Peyer's patch (tissue), 4 donors: ENCODE measurements at places on chromosomes 7 and 10.

- DNase-seq, result no peak
These were observed 5.2 kb downstream of the GIMAP5 start for GRCh38 chr7:150742286-150742968.

DNA sequence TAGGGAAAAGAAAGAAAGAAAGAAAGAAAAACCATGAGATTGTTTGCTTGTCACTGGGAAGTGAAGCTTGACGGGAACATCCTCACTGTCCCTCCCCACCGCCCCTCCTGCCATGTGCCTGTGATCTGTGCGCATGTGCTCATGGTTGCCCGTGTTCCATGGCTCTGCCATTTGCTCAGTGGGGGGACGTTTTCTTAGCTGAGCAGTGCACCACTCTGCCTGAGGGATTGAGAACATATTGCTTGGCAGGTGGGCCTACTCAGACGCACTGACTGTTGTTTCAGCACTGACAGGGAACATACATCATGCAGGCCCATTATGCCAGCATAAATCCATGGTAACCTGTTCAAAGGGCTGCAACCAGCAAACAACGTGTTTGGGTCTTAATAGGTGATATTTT, 747.9 kb upstream of the GALNT17 start:
- DNase-seq, result no peak

DNA sequence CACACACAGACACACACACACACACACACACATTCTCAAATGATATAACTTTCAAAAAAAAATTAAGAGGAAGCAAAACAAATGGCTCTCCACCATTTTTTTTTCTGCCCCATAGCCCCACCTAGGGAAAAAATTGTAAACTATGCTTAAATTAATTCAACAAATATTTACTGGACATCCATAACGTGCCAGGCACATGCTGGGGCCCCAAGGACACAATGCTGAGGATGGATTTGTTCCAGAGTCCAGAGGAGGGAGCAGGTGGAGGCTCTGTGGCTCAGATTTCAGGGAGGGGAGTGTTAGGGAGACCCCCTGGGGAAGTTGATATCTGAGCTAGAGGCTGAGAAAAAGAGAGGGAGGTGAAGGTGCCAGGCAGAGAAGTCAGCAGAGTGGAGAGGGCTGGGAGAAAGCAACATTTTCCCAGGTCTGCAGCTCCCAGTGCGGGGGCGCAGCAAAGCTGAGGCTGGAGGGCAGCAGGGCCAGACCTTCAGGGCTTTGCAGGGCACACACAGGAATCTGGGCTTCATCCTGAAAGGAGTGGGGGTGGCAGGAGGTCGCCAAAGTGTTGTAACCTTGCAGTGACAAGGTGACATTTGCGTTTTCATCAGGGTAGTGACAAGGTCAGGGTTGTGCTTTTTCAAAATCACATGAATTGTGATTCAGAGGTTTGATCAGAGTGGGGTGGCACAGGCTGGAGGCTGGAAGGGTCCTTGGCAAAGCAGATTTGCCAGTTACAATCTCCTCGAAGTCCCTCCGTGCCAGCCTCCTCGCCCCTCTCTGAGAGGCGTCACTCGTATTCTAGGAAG, 261.6 kb downstream of the WDR11 start:
- no peak for DNase-seq

GRCh38 chr7:45599851-45600706, 25.9 kb downstream of the ADCY1 start:
- DNase-seq, result no peak

DNA sequence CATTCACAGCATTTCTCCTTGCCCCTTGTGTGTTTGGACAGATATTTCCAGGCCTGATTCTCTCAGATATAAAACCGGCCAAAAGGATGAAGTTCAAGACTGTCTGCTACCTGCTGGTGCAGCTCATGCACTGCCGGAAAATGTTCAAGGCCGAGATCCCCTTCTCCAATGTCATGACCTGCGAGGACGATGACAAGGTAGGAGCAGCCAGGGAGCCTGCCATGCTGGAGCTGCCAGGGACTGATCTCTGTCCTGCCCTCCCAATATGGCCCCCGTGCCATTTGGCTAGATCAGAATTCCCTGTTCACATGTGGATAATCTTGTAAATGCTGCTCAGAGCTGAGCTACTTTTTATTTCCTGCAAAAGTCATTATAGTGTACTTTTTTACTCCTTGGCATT, 87.8 kb downstream of the ADCY1 start:
- DNase-seq, result peak; percentile 28

GRCh38 chr7:106166651-106167342, 54.7 kb upstream of the SYPL1 start:
- DNase-seq, result no peak

DNA sequence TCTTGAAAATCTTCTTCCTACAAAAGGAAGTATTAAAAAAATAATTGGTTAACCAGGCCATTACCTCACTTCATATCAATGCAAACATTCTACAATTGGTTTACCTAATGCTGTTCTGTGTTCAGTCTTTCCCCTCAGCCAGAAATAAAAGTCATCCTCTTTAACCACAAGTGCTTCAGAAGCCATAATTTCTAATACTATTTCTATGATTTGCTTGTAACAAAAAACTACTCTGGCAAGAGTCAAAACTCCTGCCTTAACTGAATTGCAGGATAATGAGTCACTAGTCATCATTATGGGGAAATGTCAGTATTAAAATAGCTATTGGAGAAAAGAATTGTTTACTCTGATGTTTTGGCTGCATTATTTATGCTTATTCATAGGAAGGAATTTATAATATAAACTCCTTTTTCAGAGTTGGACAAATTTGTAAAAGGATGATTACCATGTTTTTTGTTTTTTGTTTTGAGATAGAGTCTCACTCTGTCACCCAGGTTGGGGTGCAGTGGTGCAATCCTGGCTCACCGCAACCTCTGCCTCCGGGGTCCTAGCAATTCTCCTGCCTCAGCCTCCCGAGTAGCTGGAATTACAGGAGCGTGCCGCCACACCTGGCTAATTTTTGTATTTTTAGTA, 55.5 kb upstream of the ODAD2 start:
- no peak for DNase-seq

- DNase-seq, result no peak
These were observed 167.9 kb downstream of the FRMD4A start for GRCh38 chr10:14162629-14163344.

- DNase-seq, result no peak
These were observed 455.8 kb downstream of the TFEC start for GRCh38 chr7:115574681-115575291.

- DNase-seq, result no peak
These were observed 15.3 kb upstream of the ASB4 start for GRCh38 chr7:95470452-95470851.

DNA sequence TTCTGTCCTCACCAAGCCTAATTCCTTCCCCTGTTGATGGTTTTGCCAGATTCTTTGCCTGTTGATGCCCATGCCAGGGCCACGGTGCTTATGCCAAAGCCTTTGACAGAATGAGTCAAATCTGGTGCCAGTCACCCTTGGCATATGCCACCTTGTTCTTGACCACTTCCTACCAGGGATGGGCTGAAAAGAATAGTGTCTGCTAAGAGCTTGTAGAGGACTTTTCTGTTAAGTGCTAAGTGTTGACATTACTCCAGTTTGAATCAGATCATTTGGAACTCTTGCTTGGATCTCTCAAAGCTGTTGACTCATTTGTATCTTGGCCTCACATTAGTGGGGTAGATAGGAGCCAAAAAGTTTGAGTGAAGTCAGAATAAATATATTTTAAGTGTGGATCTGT, 661.2 kb downstream of the AUTS2 start:
- DNase-seq, result no peak

- DNase-seq, result no peak
These were observed 293.6 kb downstream of the DNAJB6 start for GRCh38 chr7:157630301-157630853.

DNA sequence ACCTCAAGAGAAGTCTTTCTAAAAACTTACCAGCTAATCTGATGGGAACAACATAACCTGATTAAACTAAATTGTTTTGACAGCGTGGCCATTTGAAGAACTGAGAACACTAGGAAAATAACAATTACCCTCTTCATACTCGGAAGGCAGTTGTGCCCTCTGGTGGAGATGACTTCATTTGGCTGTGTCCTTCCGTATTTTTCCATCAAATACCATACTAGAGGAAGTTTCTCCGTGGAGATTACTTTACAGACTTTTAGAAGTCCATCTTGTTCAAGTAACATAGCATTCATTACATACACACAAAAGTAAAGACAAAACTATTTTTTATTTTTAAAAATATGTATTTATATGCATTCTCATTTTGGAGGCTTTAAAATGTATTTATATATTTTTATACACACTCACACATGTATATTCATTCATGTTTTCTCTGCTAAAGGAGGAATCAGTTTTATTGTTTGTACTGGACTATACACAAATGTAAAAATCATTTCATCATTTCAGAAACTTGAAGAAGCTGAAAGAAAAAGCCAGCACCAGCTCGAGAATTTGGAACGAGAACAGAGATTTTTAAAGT, 25.2 kb downstream of the SMNDC1 start:
- peak; percentile 40 for DNase-seq

DNA sequence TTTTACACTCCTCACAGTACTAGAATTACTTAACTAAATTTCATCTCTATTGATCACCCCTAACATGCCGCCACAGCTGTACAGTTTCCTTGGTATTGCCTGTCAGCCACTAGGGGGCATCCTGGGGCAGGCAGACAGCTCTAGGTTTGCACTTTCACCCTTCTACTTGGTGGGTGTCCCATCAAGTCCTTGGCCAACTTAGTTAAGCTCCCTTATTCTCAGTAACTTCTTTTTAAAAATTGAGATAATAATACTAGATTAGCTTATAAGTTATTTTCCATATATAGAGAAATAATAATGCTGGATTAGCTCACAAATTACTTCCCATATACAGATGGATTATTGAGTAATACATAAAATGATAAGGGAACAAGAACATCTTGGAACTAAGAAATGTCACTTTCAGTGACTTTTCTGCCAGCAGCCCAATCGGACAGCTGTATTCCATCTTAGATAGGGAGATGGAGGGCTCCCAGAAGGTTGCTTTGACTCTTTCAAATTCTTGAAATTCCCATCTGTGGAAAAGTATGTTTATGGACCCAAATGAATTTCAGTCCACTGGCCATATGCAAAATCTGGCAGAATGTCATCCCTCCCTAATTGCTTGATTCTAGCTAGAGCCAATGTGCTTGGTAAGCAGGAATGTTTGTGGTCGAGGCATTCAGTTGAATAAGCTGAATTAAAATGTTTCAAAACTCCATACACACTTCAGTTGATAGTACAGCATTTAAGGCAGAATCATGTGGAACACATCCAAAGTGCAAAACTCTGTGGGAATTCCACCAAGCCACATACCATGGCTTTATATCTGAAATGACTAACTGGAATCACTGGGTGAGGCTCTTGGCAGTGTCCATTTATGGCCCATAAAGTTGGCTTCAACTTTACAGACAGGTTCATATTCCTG, 309.7 kb downstream of the CSTF2T start:
- DNase-seq, result no peak

- DNase-seq, result no peak
These were observed 435.2 kb upstream of the ETV1 start for GRCh38 chr7:14424675-14425074.

GRCh38 chr10:74151879-74152722, 1.1 kb downstream of the ADK start:
- DNase-seq, result no peak

DNA sequence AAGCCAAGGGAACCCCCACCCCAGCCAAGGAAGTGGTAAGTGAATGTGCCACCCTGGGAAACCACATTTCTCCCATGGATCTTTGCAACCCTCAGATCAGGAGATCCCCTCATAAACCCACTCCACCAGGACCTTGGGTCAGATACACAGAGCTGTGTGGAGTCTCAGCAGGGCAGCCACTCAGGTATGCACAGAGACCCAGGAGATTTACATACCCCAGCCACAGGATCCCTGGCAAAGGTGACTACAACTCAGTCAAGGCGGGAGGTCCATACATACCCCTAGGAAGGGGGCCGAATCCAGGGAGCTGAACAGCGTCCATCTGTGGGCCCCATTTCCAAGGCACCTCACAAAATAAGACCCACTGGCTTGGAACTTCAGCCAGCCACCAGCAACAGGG, 293.4 kb downstream of the CTNNA3 start:
- no peak for DNase-seq

DNA sequence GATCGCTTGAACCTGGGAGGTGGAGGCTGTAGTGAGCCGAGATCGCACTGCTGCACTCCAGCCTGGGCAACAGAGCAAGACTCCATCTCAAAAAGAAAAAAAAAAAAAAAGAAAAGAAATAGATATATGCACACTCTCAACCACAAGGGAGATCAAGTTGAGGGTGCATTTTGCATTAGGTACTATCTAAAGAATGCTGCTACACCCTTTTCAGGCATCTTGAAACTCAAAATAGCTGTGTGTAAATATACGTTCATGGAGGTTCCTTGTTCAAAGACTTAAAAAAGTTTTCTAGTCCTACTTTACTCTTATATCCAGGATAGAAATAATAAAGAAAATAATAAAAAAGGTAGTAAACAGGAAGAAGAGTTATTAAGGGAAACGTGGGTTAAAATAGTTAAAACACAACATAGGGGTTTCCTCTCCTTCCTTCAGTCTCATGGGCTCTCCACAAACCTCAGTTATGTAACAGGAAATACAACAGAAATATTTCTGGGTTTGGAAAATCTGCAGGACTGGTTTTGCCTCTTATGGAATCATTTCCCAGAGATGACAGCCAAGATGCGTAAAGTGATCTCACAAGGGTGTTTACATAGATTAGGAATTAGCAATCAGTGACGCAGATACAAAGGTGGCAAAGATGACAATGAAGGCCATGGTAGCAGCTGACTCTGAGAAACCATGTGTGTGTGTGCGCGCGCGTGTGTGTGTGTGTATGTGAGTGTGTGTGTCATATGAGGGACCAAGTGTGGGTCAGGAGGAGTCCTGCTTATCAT, 15.1 kb downstream of the STEAP4 start:
- DNase-seq, result no peak

DNA sequence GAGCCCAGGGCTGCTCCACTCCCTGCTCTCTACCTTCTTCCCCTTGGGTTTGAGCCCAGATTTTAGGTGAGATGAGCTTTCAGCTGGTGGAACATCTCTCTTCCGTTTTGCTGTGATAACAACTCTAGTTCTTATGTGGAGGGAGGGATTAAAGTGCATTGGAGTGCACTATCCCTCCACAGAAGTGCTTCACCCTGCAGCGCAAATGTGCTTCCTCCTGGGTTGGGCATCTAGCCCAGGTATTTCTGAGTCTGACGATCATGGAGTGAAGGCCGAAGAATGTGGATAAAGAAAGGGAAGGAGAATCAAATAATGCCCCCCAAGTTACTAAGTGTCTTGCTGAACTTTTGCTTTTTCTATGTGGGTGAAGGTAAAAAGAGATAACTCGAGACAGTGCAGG, 157.4 kb downstream of the CACNB2 start:
- DNase-seq, result no peak

DNA sequence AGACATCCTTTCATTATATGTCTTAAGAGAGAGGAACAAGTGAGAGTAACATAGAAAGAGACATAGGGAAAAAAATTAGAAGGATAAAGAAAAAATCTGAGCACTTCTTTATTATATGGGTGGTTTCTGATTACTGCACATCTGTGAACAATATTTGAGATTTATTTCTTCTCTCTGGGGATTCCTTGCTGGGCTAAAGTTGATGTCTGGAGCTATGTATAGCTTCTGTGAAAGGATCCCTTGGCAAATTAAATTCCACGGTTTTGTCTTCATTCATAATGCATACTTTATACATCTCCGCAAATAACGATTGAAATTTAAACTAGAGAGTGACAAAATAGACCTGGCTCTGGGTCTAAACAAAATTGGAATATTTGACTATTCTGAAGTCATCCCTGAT, 232.2 kb upstream of the CTBP2 start:
- DNase-seq, result no peak

- DNase-seq, result no peak
These were observed 15.6 kb downstream of the RPA3 start for GRCh38 chr7:7702826-7703225.

GRCh38 chr7:91636129-91636724, 244.3 kb downstream of the MTERF1 start:
- DNase-seq, result no peak
